ENCODE measurements at places on chromosomes 3 and 15. TPM values are rescaled to one million over a fixed set of nuclear protein-coding genes. Genes with fewer than 3 reads are reported as not detected.

- no peak for DNase-seq
These were observed 97.3 kb downstream of the SLCO3A1 start for GRCh38 chr15:91950631-91951329.

DNA sequence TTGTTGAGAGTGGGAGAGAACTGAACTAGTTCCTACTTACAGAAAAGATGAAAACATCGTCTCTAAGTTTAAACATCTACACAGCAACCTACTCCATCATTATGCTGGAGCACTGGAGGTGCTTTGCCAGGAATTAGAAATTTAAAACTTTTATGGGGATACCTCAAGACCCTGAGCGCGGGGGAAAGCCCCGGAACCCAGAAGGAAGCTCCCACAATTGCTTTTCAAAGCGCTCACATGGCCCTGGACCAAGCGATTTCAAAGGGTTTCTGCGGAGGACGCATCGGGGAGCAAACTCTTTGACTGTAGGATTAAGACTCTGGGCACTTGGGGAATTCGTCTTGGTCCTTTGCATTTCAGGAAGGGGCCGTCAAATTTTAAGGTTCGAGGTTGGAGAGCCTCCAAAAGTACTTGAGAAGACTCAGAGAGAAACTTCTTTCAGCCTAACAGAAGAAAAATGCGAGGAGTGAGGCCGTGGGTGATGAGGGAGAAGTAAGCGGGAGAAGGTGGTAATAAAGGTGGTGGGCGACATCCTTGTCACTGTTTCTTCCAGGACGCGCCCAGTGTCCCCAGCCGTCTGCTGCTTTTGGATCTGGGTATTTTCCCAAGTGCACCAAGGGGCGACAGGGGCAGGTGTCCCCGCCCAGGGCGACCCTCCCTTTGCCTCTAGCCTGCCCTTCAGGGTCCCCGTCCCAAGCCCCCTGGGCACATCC, 591 bp downstream of the PROK2 start:
- peak; percentile 29 for DNase-seq

- DNase-seq: peak; percentile 95
These were observed 13.5 kb upstream of the SEC13 start for GRCh38 chr3:10334459-10334858.

The PLD1 gene
- total RNA-seq: 29.5 TPM

DNA sequence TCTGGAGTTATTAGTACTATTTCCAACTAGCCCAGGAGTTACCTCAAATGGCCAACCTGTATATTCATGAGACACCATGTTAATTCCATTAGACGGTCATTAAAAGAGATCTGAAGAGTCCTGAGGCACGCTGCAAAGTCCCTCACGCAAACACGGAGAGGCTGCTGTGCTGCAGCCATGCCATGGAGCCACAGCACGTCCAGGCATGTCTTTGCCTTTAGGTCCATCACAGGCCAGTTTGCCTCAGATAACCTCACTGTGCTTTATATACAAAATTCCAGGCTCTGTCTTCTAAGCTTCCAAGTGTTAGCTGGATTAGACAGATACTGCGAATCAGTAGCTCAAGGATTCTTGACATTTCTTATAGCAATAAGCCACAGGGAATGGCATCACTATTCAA, 9.8 kb upstream of the PLAAT1 start:
- no peak for DNase-seq

DNA sequence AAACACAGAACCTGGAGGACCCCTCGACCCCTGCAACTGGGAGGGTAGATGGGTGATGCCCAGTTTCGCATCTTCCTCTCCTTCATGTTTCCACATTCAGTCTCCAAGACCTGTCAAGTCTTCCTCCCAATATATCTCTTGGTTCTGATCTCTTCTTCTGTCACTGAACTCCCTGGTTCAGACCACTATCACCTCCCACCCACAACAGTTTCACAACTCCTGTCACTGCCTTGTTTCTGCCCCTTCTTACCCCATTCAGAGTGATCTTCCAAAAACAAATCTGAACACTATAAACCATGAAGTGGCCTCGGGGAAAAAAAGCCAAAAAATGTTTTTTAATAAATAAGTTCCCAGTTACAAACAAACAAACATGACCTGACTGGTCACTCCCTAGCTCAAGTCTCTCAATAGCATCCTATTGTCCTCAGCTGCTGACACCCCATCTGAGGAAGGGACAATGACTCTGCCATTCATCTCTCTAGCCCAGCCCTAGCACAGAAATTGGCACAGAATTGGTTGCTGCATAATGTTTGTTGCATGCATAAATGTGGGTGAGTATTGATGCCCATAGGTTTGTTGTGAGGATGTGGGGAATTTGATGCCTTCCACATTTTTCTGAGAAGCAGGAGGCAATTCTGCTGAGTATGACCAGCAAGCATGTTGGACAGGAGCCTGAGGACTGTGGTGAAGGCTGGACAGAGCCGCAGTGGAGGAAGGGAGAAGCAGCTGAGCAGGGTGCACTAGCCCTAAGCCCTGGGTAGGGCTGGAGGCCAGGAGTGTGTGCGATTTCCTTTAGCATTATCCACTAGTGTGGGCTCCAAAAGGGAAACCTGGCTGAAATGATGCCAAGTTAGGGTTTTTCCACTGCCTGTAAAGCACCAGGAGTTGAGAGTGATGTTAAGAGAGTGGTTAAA, 12.2 kb upstream of the XYLB start:
- DNase-seq: no peak

The A4GNT gene
- not detected for total RNA-seq

DNA sequence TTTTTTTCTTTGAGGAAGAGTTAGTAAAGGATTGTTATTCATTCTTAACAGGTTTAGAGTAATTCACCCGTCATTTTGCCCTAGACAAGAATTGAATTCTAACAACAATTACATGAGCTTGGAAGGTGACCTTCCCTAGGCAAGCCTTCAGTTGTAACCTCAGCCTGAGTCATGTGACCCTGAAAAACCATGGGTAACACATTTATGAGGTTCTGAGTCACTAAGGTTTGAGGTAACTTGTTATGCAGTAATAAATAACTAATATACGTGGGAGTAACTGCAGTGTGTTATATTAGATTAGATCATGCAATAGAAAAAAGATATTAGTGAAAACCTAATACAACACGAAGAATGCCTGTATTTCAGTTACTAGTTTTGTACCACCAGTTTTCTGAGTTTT, 237.6 kb upstream of the NDN start:
- no peak for DNase-seq

DNA sequence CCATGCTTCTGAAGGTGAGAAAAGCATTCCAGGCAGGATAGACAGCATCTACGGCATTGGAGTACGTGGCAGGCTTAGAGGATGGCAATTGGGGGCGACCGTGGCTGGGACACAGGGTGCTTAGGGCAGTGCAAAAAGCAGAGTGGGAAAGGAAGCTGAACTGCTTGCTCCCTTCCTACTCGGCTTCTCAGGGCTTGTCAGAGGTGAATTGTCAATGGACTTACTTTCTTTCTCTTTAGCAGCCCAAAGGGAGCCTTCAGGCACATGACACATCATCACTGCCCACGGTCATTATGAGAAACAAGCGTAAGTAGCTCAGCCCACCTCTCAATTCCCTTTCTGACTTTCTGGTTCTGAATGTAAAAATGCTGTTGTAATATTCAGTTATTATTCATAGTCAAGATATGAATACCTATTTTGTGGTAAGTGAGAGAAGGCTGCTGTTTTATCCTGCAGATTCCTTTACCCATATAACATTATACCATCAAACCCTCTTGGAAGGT, 84.3 kb downstream of the KLHL25 start:
- no peak for DNase-seq

DNA sequence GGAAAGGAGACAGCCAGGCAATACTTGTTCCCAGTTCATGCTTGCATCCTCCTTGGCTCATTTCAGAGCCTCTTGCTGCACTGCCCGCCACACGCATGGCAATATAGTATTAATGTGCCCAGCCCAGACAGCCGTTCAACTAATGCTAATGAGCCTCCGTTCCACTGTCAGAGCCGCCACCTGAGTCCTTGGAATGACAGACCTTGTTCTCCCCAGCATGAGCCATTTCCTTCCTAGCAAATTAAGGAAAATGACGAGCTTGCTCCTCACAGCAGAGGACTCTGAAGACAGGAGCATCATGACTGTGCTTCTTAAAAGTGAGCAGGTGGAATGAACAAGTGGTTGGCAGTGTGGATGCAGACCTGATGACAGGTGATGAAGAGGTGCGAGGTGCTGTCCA, 10.8 kb upstream of the LRRC15 start:
- DNase-seq: no peak

- no peak for DNase-seq
These were observed 85.7 kb downstream of the ST6GAL1 start for GRCh38 chr3:187015903-187016638.

GRCh38 chr15:39592500-39592899, 11.6 kb downstream of the THBS1 start:
- DNase-seq: peak; percentile 65

- peak; percentile 38 for DNase-seq
These were observed 11.7 kb upstream of the MUSTN1 start for GRCh38 chr3:52846432-52846965.

The GPR160 gene
- 0.29 TPM for total RNA-seq

DNA sequence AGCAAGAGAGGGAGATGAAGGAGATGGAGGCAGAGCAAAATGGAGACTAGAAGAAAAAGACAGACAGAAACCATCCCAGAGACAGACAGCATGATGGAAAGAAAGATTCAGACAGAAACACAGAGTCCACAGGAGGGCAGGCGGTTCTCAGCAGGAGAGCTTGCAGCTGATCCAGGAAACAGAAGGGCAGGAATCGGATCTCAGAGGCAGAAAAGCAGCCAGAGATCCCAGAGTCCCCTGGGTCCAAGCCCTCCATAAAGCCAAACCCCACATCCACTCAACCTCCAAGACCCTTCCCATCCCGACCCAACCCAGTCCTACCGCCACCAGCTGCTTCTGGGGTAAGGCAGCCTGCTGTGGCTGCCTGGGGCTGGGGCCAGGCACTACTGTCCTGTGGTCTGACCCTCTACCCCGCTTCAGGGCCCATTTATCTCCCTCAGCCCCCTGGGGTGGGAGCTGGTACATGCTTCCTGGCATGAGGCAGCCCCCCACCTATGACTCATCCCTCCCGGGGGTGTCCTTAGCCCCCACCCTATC, at the start of gene UCN2:
Gene UCN2, minus strand, starts transcription at position 400 of the 537 bp plus-strand sequence. CDS start 657 bp downstream, outside the sequence.
- DNase-seq: peak; percentile 85

DNA sequence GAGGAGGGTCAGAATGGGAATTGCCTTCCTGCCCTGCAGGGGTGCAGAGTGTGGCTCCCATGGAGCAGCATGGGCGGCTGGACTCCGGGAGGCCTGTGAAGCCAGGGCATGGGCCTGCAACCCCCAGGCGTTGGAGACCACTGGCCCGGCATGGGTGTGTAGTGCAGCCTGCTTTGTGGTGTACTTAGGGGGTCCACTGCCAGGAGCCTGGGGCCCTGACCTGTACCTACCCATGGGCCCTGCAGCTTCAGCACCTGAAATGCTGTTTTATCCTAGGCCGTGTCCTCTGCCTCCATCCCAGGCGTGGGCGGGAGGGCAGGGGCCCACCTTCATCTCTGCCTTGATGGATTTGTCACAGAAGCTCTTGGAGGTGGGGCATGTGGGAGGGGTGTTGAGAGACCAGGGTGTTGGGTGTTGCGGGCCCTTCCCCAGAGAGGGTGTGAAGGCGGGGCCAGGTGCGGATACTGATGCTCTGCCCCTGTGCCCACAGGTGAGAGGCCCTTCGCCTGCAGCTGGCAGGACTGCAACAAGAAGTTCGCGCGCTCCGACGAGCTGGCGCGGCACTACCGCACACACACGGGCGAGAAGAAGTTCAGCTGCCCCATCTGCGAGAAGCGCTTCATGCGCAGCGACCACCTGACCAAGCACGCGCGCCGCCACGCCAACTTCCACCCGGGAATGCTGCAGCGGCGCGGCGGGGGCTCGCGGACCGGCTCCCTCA, 45.0 kb downstream of the KLF13 start:
- no peak for DNase-seq

DNA sequence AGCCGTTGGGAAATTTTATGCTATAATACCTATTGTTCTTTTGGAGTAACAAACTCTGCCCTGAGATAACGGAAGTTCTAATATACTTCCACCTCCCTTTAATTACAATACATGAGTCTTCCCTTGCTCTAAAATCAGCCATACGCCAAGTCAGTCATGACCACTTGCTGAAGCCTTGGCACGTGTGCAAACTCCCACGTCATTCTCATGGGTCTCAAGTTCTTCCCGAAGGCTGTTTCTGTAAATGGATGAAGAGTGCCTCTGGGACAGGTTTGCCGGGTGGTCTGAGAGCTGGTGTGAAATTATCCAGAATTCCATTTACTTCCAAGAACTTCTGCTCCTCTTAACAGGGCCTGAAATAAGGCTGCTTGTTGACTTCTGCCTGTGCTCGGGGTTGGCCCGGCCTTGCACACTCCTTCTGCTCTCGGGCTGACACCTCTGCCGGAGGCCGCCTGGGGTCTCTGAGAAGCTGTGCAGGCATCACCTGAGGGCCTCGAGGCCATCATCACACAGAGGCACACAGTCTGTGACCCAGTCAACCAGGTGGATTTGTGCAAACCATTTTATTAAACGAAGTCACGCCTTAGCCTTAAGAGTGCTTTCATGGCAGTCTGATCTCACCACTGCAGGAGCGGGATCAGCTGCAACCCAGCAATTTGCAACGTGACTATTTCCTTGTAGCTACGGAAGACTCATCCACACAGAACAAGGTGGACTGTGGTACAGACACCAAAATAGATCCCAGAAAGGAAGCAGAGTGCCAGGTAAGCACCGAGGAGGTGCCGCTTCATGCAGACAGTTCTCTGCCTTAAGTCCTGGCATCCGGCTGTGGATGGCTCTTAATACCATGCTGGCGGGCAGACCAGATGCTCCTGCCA, 120.1 kb downstream of the ADAMTS17 start:
- DNase-seq: no peak

The CCDC54 gene
- total RNA-seq: not detected

The MST1R gene
- total RNA-seq: 0.72 TPM

The IFT57 gene
- total RNA-seq: 74.9 TPM

- DNase-seq: no peak
These were observed 77.6 kb upstream of the PROK2 start for GRCh38 chr3:71862371-71863140.

- no peak for DNase-seq
These were observed 123.8 kb downstream of the NFKBIZ start for GRCh38 chr3:101973163-101973505.

DNA sequence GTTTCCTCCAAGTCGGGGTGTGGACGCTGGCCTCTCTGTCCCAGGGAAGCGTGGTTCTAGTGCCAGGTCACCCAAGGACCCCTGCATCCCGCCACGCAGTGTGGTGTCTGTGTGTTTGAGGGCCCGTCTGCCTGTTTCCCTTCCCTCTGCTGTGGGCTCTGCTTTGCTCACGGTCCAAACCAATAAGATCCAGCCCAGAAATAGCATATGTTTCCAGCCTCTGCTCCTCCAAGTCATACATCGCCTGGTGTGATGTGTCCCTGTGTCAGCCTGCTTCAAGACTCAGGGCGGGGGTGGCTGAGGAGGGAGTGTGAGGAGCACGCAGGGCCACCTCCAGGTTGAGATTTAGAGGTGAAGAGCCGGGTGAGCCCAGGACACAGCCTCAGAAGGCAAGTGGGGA, 21.9 kb upstream of the RPL29 start:
- DNase-seq: no peak

DNA sequence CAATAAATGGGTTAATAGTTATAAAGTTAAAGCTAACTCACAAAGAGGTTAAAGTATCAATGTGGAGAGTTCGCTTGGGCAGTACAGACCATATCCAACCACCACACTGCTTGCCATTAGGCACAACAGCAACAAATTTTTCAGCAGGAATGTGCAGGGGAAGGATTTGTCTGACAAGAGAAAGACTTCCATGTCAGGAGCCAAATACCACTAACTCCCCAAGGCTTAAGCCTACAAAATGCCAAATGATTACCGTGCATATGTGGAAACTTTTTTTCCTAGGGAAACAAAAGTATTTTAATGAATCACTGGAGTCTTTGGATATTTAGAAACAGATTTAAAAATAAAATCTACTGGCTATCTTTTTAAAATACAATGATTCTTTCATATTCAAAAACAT, 8.1 kb downstream of the VGLL3 start:
- peak; percentile 66 for DNase-seq

The PLCB2 gene
- total RNA-seq: under 0.01 TPM
